ENCODE measurements at places on chromosomes 16 and 17.

GRCh38 chr16:47604306-47604705, 143.2 kb downstream of the PHKB start:
- DNase-seq = no peak

DNA sequence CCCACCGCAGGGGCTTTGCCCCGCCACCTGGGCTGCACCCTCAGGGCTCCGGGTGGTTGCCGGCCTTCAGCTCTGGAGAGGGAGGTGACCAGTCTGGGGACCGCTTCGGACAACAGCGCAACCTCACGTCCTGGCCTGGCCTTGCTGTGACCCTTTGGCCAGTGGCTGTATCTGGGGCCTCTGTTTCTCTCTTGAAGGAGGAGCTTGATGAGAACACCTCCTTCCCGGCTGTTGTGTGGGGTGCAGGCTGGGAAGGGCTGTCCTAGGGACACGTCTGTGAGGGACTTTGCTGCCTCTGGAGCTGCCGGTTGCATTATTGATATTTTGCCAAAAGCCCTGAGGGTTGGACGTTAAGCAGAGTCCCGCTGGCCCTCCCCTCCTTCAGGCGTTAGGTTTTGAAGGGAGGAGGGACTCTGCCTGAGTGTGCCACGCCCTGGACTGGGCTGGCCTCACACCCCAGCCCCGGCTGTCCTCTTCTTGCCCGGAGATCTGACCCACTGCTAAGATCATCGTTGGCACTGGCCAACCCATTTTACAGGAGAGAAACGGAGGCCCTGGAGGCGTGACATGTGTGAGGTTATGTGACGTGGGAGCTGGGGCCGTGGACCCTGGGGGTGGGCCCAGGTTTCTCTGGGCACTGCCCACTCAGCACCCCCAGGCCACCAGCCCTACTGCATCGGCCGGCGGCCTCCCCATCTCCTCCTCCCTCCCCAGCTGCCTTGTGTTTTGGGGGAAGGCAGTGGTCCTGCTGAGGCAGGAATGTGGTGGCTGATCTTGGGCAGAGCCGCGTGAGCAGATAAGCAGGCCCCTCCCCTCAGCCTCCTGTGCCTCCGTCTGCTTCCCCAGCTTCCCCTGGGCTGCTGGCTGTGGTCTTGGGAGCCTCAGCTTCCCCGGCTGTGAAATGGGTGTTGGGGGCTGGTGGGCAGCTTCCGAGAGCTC, 8.5 kb downstream of the ZFPM1 start:
- no peak for DNase-seq

- DNase-seq = no peak
Observed at GRCh38 chr16:67537270-67537635, 8.6 kb downstream of the RIPOR1 start.

GRCh38 chr17:62870030-62870541, 62.0 kb upstream of the MARCHF10 start:
- no peak for DNase-seq

DNA sequence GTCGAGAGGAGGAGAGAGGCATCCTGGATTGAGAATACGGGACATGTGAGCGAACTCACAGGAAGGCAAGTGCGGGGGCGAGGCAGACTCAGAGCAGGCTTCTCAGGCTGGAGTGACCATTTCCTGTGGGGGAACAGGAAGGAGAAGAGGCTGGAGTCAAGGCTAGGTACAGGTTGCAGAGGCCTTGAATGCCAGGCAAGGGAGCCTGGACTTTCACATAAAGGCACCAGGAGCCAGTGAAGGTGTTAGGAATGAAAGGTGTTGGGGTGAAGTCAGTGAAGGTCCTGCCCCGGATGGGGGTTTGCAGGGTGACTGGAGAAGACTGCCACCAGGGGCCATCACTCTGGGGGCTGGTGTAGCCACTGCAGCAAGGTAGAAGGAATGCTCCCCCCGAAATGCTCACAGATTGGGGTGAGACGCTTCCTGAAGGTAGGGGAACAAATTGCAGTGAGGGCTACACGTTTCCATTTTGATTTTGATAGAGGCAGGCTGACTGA, 5.3 kb upstream of the GPRC5C start:
- no peak for DNase-seq

DNA sequence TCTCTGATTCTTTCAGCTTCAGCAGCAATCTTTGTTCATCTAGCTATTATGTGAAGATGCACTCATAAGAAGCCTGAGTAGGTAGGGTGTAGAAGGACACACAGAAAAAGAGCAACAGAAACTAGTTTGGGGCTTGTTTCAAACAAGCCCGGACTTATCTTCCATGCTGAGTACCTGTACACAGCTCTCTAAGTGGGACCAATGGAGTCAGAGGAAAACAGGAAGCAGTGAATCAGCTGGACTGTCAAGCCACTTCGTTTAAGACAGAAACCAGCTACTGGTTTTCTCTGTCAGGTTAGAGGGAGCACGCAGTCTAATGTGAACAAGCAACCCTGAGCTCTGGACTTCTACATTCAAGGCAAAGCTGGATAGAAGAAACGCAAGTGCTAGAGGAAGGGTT, 16.0 kb downstream of the MAP2K6 start:
- no peak for DNase-seq

- no peak for DNase-seq
Observed at GRCh38 chr16:74909665-74910064, 75.3 kb downstream of the WDR59 start.

GRCh38 chr17:57561072-57561861, 183.8 kb downstream of the CCDC182 start:
- DNase-seq = no peak

DNA sequence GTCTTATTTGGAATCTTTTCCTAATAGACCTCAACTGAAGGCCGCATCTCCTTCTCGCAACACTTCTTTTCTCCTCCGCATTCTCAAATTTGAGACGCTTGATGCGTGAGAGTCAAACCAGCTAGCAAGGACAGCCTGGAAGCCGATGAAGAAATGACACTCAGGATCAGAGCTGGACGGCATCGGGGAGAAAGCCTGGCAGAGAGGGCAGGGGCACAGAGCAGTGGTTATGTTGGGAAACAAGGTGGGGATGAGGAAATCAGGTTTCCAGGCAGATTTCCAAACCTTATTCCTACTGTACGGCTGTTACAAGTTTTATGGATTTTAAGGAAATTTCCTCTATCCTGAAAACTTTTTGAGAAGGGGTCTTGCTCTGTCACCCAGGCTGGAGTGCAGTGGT, 164.6 kb upstream of the RPH3AL start:
- no peak for DNase-seq

GRCh38 chr16:53715023-53715384, 11.0 kb downstream of the FTO start:
- no peak for DNase-seq

- DNase-seq = no peak
Observed at GRCh38 chr17:44901411-44901921, 2.2 kb upstream of the EFTUD2 start.

DNA sequence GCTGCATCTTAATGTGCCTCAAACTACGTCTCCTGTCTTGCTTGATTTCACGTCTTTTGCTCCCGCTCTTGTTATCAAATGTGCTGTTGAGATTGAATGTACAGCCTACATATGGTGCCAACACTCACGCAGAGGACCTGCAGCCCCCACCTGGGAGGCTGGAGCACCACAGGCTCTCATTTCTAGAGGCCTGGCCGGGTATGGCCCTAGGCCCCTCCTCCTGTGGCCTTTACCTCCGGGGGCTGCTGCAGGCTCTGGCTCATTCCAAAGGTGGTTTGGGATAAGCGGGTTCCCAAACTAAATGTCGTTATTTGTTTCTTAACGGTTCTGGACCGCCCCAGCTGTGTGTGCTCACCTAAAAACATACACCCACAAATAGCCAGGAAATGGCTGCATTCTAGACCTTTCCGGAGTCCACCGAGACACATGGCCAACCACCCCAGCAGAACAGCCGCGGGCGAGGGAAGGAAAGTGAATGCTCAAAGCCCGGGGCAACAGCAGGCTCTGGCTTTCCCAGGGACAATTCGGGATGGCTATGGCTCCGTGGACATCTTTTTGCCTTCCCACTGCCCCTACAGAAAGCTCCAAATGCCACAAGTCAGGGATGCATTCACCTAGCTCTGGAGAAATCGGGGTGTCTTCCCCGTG, 105.9 kb downstream of the ENGASE start:
- no peak for DNase-seq

- no peak for DNase-seq
Observed at GRCh38 chr17:31318851-31319661, 2.4 kb downstream of the EVI2A start.

DNA sequence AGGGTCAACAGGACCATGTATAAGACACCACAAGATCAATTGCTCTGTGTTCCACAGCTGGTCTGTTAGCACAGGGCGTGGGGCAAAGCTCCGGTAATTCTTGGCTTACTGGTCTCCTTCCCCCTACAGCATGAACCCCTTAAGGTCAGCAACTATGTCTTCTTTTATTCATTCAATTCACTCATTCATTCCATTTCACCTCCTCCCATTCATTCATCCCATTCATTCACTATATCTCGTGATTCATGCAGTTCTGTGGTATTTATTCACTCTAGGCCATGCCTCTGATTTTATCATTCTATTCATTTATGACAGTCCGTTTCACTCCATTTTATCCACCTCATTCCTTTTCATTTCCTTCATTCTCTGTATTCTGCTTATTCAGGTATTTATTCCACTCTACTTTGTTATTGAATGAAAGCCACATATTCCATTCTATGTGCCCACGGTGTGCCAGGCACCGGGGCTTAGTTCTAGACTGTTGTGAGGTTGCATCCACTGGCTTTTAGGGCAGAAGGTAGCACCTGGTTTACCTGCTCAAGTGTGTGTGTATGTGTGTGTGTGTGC, 19.0 kb upstream of the WFDC1 start:
- DNase-seq = no peak

DNA sequence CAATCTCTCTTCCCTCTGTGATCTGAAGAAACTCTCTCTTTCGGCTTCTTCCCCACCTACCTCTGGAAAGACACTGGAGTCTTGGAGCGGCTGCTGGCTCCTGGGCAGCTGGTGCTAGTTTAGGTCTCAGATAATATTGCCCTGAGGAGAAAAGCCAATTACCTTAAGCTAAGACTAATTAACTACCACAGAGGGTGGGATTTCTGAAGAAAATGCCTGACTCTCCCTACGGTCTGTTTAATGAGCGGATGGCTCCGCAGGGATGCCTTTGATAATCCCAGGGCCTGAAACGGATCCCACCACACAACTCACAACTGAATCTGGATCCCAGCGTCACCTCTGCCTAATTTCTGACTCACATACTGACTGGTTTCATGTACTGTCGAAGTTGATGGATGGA, 127.0 kb upstream of the NLRP1 start:
- DNase-seq = no peak

DNA sequence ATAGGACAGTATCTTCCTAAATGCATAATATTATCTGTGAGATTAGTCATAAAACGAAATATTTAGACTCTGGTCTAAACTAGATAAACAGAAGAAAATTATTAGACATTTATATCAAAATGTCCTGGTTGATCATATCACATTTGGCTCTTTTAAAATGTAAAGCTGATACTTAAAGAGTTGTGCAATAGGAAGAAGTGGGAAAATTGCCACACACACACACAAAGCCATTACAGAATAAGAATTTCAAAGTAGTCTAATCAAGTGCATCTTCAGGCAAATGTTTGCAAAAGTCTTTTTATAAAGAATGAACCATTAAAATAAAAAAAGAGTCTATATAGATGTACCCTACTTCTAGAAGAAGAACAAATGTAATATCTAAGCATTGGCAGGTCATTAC, 301.7 kb downstream of the KIF2B start:
- DNase-seq = no peak

- DNase-seq = no peak
Observed at GRCh38 chr17:63448655-63449054, 2.5 kb upstream of the CYB561 start.

GRCh38 chr16:23491490-23492391, 18.6 kb downstream of the GGA2 start:
- DNase-seq = no peak

DNA sequence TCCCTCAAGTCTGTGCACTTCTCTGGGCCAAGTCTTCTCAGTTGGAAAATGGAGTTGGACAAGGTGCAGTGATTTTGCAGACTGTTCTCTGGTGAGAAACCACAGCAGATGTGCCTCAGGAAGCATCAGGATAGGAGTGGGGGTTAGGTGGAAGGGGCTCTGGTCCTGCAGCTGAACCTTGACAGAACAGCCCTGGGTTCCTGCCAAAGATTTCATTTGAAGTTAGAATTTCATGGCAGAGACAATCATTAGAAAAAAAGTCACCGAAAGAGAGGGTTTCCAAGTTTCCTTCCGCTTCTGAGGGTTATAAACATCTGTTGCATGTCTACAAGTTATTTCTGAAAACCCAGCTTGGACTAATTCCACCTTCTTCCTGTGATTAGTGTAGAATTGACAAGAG, 80.4 kb upstream of the IRX3 start:
- DNase-seq = no peak

GRCh38 chr17:68289936-68290267, 1.0 kb downstream of the SLC16A6 start:
- DNase-seq = no peak

GRCh38 chr17:38322156-38322779, 21.5 kb downstream of the GPR179 start:
- peak; percentile 47 for DNase-seq

DNA sequence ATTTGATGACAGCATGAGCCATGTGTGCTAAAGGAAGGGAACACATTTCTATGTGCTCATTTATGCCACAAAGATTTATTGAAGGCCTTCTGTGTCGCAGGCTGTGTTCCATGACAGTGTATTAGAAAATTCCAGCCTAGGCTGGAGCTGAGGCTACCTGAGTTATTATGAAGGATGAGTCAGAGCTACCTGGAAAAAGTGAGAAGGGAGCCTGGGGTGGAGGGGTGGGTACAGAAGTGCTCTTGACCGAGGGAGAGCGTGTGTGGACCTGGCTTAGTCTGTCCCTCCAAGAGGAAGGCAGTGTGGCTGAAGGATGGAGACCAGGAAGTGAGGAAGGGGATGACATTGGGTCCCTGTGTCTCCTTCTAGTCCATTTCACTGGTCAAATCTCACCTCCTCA, 98.3 kb downstream of the N4BP1 start:
- no peak for DNase-seq

GRCh38 chr16:19127205-19127604, 13.4 kb downstream of the ITPRIPL2 start:
- no peak for DNase-seq

DNA sequence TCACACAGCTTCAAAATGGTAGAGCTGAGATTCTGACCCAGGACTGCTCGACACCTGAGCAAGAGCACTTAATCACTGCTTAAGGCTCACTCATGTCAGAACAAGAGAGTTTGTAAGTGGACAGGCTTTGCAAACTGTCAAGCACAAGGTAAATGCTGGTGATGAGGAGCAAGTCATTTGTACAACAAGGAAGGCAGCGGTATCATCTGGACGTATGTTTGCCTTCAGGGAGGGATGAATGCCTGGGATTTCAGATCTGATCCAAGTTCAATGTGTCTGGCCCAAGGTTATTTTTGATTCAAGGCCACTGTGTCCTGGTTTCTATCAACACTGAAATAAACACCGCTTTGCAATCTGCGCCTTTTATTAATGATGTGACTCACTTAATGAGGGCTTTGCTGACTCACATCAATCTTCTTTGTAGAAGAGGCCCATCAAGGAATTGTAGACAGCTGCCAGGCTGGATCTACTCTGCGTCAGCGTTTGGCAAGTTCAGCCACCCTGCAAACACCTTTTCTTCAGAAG, 174.4 kb upstream of the HS3ST3A1 start:
- no peak for DNase-seq

Measured in hypothalamus (tissue), 51 donors.